ENCODE measurements at places on chromosomes 7 and 10.

DNA sequence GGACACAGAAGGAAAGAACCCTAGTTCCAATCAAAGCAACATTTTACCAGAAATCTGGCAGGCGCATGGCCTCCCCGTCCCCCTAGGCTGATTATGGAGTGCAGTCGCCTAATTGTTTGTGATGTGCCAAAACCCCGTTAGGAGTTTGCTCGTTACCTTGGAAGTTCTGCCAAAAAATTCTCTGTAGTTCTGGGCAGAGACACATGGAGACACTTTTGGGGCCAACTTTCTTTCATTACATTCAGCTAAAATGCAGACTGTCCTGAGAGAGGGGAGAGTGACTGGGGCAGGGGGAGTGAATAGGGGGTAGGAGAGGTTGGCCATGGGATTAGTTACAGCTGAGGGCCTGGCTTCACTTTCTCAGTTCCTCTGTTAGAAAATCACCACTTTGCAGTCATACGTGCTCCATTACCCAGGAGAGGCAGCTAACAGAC lies 158.0 kb upstream of the NPVF start:
- no peak for DNase-seq

DNA sequence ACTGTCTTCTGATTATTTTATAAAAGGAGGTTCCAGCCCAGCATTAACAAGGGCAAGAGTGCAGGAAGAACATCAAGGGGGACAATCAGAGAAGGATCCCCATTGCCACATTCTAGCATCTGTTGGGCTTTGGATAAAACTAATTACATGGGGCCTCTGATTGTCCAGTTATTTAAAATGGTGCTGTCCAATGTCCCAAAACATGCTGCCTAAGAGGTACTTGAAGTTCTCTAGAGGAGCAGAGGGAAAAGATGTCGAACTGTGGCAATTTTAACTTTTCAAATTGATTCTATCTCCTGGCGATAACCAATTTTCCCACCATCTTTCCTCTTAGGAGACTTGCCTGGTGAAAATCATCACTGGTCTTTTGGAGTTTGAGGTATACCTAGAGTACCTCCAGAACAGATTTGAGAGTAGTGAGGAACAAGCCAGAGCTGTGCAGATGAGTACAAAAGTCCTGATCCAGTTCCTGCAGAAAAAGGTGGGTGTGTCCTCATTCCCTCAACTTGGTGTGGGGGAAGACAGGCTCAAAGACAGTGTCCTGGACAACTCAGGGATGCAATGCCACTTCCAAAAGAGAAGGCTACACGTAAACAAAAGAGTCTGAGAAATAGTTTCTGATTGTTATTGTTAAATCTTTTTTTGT lies 2.3 kb downstream of the IL6 start:
- no peak for DNase-seq

- DNase-seq: no peak
Measured at GRCh38 chr7:128172151-128172550, 68.9 kb upstream of the LEP start.

- DNase-seq: no peak
Measured at GRCh38 chr7:10412422-10413019, 561.2 kb upstream of the PHF14 start.

- DNase-seq: no peak
Measured at GRCh38 chr7:7104314-7104698, 78.0 kb upstream of the C1GALT1 start.

All from substantia nigra (tissue), 51 donors.